Activated CD8-positive, alpha-beta memory T cell treated with anti-CD3 and anti-CD28 coated beads, Interleukin-2, amount 50 U/mL, for 4 hours (primary cell): ENCODE measurements at places on chromosomes 7 and 10.
A peak's percentile ranks its signal among the peaks of the same experiment; 100 is the strongest.

DNA sequence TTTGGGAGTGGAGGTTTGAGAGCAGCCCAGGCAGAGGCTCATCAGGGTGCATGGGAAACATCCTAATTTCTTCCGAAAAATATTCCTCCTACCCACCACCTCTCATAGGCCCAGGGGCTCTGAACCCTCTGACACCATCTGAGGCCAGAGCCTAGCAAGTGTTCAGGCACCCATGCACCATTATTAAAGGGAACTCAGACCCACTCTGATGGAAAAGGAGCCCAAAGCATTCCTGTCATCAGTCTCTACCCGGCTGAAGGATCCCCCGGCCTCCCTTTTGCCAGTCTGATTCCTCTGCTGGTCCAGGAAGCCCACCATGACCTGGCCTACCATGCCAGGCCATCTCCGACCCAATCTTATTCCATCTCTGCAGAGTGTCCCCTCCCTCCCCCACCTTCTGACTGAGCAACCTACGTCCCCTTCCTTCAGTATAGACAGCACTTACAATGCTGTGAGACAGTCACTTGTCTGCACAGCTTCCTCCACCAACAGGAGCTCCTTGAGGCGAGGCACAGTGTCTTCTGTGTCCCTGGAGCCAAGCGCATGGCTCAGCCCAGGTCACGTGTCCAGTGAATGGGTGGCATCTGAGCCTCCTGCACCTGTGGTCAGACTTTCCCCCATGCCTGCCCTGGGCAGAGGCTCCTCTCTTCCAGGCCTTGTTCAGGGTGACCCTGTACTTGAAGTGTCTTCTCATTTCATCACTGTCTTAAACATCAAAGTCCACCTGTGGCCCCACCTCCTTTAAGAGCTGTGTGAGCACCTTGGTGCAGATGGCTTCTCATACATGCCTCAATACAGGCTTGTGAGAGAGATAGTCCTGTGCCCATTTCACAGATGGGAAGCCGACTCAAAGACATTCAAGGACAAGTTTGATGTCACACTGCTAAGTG, 889 bp upstream of the GPR15LG start:
- DNase-seq: no peak

DNA sequence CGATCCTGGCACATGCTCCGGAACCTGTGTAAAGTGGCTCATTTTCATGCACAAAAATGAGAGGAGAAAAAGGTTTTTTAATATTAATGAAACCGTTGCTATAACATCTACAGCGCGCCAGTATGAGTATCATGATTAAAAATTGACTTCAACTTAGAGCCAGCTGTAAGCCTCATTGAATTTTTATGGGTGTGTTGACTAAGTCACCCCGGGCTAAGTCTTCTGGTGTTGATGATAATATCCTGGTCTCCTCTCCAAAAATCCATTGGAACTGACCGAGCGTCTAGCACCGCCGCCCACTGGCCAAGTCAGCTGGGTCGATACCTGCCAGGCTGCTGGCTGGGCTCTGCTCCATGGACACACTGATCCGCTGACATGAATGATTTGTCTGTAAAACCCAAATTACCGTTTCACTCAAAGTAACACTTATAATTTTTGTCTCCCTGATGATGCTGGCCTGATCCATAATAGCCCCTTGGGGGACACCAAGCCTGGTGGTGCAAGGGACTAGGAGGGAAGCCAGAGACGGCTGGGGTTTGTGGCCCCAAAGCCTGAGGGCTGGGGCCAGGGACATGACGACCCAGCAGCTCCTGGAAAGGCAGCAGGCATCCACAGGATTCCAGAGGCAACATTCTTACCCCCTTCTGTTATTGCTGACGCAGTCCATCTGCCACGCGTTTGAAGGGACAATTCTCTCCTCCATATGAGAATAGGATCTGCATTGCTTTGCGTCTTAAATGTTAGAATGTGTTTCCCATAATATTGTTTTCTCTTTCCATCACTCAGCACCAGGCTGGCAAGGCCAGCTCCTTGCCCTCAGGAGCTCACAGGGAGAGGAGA, 131.0 kb upstream of the PPP2R2D start:
- DNase-seq: no peak

DNA sequence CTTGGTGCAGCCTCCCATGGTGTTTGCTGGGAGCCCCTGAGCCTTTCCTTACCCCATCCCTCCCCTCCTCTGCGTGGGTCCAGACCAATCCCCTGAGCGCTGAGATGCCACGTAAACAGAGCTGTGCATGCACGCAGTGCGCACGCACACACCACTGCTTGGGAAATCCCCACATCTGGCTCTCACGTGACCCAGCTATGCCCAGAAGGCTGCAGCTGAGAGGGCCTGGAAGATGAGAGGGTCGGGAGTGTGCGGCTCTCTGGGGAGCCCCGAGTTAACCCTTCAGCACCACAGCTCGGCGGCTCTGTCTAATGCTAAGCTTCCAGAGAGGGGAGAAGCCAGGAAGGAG, 177.2 kb downstream of the SH3PXD2A start:
- DNase-seq: peak; percentile 76

DNA sequence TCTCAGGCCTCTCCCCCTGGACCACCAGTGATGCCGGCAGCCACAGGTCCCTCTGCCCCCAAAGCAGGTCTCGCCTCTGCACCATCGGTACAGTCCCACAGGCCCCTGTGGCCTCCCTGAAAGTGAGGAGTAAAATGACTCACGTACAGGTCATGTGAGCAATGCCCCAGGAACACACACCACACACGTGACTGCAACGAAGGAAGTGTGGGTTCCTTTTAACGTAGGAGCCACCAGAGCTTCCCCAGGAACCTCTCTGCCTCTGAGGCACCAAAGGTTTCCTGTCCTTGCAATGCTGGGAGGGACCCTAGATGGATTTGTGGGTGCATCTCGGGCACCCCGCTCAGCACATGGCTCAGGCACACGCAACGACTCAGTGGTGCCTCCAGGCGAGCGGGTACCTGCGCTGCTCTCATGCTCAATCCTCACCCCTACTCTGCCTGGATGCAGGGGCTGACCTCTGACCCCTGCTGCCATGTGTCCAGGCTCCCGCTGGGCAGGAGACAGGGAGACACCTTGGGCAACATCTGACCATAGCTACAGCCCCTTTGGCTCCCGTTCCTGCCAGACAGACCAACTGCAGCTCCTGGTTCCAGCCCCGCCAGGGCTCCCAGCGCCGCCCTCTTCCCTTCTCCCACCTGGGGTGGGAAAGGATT, 120.7 kb downstream of the PRKAG2 start:
- peak; percentile 61 for DNase-seq

DNA sequence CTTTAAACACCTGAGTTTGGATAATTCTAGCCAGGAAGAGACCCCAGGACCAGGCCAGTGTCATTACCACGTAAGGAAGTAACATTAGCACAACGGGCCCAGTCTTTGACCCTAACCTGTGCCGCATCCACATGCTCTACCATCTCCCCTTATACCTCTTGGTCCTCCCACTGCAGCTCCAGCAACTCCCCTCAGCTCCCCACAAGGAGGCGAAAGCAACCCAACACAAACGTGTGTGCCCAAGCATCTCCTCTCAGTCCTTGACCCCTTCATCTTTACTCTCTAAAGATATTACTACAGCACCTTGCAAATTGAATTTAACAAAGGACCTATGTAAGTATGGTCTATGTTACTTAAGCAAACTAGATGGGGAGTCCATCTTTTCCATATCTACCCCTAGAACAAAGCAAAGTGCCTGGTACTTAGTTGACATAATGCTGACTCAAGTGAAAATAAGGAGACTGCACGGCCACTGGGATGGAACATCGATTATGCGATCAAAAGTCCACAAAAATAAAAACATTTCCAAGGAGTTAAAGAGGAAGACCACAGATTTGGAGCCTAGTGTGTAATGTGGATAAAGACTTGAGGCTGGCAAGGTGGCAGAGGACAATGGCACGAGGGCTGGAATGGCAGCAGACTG, 147.7 kb downstream of the JAZF1 start:
- no peak for DNase-seq

- DNase-seq: no peak
Observed at GRCh38 chr7:151310578-151310977, 31.0 kb upstream of the NUB1 start.

GRCh38 chr10:88986549-88987242, 3.9 kb upstream of the FAS start:
- DNase-seq: no peak

- DNase-seq: no peak
Observed at GRCh38 chr10:133207041-133207600, 22.9 kb upstream of the UTF1 start.
